ENCODE measurements at places on chromosomes 1 and 21.

- no peak for DNase-seq
Measured at GRCh38 chr1:24020025-24020424, 39.9 kb upstream of the SRSF10 start.

GRCh38 chr1:200173097-200173618 lies 145.6 kb downstream of the NR5A2 start:
- DNase-seq: no peak

- DNase-seq: peak; percentile 55
Measured at GRCh38 chr1:74771913-74772515, 39.1 kb downstream of the TYW3 start.

- DNase-seq: no peak
Measured at GRCh38 chr1:109659145-109659544, 3.2 kb downstream of the GSTM4 start.

DNA sequence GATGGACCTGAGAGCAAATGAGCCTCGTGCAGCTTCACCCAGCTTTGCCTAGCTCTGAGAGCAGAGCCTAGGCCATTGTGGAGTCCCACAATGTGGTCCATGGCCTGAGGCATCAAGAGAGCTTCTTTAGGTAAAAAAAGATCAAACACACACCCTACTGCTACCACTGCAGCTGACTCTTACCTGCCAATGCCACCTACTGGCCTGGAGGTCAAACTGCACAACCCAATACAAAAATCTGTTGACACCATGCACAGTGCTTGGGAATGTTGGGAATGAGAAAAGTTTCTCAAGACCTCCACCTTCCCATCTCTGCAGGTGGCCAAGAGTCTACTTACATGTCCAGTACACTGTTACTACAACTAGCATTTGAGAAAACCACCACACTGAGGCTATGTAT lies 60.6 kb downstream of the UCHL5 start:
- DNase-seq: no peak

- no peak for DNase-seq
Measured at GRCh38 chr1:86573763-86574484, 27.0 kb downstream of the CLCA4 start.

- DNase-seq: no peak
Measured at GRCh38 chr21:46361935-46362334, 38.0 kb downstream of the PCNT start.

DNA sequence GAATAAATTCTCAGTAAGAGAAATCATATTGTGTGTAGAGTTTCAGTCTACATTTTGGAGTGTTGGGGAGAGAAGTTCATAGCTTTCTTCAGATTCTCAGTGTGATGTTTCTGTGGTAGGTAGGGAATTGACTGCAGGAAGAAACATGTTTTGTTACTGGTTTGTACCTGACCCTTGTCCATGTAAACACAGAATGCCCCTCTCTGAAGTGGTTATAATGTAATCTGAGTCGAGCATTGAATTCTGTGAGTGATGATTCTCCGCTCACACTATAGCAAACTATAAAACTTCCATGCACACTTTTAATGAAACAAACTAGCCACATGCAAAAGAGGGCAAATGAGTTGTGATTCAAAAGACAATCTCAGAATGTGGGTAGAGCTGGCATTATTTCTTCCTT lies 433.2 kb downstream of the USP25 start:
- DNase-seq: no peak

- DNase-seq: no peak
Measured at GRCh38 chr1:64590316-64590715, 120.4 kb downstream of the CACHD1 start.

- peak; percentile 55 for DNase-seq
Measured at GRCh38 chr1:58841455-58841854, 57.6 kb upstream of the JUN start.

GRCh38 chr1:70168283-70168682 lies 37.1 kb downstream of the LRRC40 start:
- DNase-seq: no peak

GRCh38 chr1:181100934-181101333 lies 12.4 kb downstream of the IER5 start:
- DNase-seq: no peak

GRCh38 chr1:70990469-70991253 lies 57.0 kb downstream of the PTGER3 start:
- DNase-seq: peak; percentile 61

- DNase-seq: no peak
Measured at GRCh38 chr1:84686223-84686622, 4.0 kb downstream of the SSX2IP start.

DNA sequence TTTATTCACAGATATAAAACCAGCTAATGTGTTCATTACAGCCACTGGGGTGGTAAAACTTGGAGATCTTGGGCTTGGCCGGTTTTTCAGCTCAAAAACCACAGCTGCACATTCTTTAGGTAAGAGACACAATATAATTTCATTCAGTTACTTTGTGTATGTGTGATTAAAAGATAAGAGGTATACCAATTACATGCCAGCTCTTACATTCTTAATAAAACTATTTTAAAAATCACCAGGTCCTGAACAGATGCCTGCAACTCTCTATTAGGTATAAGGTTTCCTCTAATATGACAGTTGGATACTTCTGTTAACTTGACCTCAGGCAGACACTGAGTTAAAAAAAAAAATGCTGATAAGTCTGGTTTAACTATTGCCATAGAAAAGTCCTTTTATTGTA lies 122.1 kb downstream of the NEK7 start:
- DNase-seq: no peak

- DNase-seq: no peak
Measured at GRCh38 chr21:31837618-31838390, 35.0 kb upstream of the HUNK start.

DNA sequence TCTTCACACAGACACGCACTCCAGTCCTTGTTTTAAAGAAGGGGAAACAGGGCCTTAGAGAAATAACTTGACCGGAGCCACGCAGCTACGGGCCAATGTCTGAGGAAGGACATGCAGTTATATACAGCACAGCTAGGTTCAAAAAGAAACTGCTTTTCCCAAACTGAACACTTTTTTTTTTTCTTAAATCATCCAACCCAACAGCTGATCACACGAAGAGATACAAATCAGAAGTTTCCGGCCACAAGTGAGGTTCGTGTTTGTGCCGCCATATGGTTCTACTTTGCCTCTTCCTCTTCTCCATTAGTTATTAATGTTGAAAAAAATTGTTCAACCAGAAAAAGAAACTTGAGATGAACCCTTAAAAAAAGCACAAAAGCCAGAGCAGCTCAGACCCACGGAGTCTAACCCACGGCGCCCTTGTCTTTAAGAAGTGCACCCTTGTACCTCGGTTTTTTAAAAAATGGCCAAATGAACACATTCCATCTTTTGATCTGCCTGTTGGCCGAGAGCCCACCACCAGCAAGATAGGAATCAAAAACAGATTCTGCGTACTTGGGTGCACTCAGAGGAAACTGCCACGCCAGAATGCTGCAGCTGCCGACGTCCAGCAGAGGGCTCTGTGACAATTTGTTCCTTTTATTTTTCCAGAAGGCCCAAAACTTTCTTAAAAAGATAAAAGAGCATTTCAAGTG lies 78.9 kb downstream of the SLC66A1 start:
- DNase-seq: no peak

GRCh38 chr1:54342742-54343687 lies 63.2 kb downstream of the SSBP3 start:
- no peak for DNase-seq

DNA sequence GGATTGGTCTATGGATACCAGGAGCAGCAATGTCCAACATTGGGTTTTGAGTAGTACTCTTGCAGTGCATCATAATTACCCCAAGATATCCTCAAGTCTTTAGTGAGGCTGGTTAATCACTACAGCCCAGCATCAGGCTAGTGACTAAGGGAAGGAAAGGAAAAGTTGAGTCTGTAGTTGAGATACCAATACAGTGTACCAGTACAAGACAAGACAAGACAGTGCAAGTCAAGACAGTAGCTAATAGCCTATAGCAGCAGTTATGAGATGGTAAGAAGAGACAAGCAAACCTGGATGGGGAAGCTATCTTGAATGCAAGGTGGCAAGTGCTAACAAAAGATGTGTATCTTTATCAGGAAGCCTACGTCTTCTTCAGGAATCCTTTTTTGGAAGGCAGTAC lies 13.3 kb upstream of the GNG12 start:
- no peak for DNase-seq

DNA sequence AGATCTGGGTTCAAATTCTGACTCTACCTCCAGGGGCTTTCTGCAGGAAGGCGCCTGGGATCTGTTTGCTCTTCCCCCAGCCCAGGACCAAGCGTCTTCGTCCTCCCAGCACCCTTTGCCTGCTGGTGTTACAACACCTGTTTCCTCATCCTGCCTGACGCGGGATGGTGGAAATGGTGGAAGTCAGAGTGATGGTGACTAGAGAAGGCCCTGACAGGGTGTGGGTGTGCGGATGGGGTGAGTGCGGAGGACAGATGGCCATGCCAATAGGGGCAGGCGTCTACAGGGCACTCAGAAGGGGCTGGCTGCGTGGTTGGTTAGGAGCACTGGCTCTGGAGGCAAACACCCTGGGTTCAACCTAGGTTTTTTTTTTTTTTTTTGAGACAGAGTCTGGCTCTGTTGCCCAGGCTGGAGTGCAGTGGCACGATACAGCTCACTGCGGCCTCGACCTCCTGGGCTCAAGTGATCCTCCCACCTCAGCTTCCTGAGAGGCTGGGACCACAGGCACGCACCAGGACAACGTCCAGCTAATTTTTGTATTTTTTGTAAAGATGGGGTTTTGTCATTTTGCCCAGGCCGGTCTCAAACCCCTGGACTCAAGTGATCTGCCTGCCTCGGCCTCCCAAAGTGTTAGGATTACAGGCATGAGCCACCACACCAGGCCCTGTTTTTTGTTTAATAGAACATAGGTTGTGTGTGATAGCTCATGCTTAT lies 1.5 kb downstream of the THEMIS2 start:
- DNase-seq: no peak

DNA sequence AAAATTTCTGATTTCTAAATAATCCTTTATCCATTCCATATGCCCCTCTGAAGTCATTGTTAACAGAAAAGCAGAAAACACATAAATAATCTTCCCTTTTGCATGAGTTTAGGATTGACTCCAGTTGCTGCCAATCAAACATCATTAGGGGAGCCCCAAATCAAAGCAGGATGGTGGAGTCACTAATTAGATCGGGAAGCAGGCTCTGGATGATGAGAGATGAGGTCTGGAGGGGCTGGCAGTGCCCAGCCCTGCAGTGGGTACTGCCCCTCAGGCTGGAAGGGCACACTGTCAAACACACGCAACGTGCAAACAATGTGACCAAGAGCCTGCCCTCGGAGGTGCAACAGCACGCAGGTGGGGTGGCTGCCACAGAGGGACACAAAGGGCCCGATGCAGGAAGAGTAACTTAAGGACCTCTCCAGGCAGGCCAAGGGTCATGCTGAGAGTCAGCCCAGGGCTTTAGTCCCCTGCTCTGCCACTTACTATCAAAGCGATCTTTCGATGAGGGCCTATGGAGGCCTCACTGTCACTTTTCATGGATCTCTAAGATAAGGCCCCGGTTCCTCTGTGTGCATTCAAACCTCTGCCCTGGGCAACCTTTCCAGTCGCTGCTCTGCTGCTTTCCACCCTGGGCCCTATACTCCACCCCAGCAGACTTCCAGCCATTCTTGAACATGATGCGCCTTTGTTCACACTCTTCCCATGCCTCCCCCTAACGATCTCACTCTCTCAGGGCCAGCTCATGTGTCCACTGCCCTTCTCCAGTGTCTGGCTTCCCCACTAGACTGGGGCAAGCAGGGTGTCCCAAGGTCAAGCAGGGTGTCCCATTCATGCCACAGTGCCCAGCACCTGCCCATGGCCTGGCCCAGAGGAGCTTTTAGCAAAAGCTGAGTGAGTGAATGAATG lies 98.9 kb downstream of the DMRTB1 start:
- no peak for DNase-seq

- no peak for DNase-seq
Measured at GRCh38 chr1:46363121-46363520, 22.5 kb downstream of the NSUN4 start.

DNA sequence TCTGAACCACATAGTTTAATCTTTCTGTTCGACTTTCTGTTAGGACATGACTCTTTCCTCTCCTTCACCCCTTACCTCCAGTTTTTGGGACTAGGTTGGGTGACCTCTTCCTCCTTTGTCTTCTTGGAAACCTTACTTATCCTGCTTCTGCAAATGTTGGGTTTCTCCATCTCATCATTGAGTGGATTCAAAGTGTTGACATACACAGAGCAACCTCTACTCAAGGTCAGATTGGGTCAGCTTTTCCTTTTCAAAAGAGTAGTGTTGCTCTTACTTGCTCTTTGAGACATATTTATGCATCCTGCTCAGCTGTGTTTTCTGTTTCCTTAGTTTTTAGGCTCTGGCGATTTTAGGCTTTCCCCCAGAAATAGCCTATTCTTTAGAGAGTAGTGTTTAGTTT lies 3.7 kb downstream of the CAMTA1 start:
- DNase-seq: no peak

GRCh38 chr21:44304877-44305293 lies 5.0 kb downstream of the PFKL start:
- no peak for DNase-seq

GRCh38 chr1:22849770-22850169 lies 122.9 kb downstream of the LACTBL1 start:
- DNase-seq: no peak

- DNase-seq: no peak
Measured at GRCh38 chr1:67612788-67613241, 72.2 kb upstream of the GADD45A start.

DNA sequence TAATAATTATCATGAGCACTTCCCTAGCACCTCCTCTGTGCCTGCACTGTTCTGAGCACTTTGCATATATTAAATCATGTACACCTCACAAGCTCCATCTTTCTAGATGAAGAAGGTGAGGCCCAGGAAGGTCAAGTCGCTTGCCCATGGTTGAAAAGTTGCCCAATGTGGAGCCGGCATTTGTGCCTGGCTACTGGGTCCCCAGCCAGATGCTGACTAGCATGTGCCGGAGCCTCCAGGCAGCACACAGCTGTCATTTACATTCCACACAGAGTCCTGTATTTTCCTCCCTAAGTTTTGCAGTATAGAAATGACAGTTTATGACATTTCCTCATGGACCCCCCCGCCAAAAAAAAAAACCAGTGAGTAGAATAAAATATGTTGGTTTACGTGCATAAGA lies 94.3 kb downstream of the BCAR3 start:
- DNase-seq: no peak

- no peak for DNase-seq
Measured at GRCh38 chr1:89605692-89606091, 27.2 kb upstream of the LRRC8C start.

GRCh38 chr21:9838738-9839642 lies 682.4 kb upstream of the TPTE start:
- DNase-seq: no peak

GRCh38 chr1:9449110-9449627 lies 90.1 kb upstream of the SLC25A33 start:
- DNase-seq: no peak

- no peak for DNase-seq
Measured at GRCh38 chr1:154407198-154408091, 2.3 kb downstream of the IL6R start.

- no peak for DNase-seq
Measured at GRCh38 chr1:208013210-208013609, 102.3 kb upstream of the CD34 start.

GRCh38 chr21:30847627-30848500 lies 18.3 kb upstream of the KRTAP7-1 start:
- no peak for DNase-seq

GRCh38 chr1:153677718-153678518 lies 570 bp upstream of the NPR1 start:
- DNase-seq: peak; percentile 15
